ENCODE measurements at places on chromosomes 5 and 9.

- DNase-seq: peak; percentile 62
Measured at GRCh38 chr5:176793343-176793699, 17.0 kb upstream of the UNC5A start.

GRCh38 chr5:136427426-136427825 is 62.1 kb upstream of the TRPC7 start:
- no peak for DNase-seq

DNA sequence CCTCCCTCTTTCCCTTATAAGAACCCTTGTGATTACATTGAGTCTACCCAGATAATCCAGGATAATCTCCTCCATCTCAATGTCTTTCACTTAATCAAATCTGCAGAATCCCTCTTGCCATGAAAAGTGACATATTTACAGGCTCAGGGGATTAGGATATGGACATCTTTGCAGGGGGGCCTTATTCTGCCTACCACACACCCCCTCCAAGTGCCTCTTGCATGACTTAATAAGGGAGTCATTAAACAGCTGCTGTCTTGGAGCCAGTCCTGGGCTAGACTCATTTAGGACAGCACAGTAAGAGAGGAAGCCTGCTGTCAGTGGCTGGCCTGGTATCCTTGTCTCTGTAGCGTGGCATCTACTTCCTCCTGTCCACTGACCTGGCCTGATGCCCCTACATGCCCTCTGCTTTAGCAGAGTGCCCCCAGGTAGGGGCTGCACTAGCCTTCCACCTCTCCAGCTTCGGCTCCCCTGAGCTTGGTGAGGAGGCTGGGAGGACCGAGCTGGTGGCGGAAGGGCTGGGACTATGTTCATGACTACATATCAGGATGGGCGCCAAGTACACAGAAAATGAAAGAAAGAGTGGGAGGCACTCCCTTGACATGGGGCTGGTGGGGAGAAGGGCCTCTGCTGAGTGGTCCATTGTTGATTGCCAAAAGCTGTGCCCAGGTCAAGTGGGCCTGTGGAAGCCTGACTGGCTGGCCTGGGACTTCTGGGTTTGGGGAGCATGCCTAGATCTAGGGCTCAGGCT is 17.2 kb downstream of the ENHO start:
- DNase-seq: no peak

DNA sequence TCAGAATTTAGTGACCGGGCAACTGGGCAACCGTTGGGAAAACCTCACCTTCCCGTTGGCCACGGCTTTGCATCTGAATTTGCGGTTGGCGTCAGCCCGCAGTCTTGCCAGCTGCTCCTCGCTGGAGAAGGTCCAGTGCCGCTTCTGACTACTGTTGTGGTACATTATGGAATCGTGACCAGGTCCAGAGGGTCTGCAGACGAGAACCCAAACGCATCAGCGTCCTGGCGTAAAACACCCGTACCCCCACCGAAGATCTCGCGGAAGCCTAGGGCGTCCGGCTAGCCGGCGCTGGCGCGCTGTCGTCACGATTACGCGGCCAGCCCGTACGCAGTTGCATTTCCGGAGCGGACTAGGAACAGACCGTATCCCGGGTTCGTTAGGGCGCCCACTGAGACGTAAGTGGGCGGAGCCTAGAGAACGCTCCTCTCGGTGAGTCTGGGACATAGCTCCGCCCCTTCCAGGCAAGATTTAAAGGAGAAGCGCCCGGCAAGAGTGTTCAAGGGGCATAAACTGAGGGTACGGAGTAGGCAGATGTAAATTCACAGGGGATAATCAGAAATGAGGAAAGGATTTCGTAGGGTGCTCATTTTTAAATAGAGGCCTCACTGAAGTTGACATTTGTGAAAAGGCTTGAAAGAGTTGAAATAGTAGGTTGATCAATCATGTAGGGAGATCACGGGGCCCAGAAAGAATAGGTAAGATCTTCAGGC is at the start of gene CCNH:
TSS of gene CCNH (minus strand) at position 301 of the 713 bp plus-strand sequence. CDS start at position 165, 136 bp downstream.
- peak; percentile 98 for DNase-seq

GRCh38 chr9:137606734-137607138 is 1.2 kb downstream of the ARRDC1 start:
- DNase-seq: no peak

DNA sequence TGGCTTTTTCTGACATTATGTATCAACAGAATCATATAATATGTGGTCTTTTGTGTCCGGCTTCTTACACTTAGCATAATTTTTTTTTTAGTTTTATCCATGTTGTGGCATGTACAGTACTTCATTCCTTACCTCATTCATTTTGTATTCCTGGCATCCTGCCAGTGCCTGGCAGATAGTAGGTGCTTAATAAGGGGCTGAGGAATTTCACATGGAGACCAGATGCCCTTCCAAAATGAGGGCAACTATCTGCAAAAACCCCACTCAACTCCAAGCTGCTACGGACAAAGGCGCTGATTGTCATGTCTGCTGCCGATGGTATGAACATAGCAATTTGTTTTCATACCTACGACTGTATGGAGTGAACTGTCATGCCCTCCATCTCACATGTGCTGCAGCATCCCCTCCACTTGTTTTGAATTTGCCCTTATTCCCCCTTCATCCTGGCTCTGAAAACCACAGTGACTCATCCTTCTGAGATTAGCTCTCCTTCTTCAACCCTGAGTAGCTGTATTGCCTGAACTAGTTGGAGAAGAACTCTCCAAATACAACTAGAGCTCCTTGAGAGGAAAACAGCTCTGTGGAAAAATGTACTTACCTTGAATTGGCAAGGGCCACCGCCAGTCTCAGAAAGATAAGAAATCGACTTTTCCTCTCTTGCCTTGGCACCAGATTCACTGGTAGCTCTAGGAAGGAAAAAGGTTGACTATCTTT is 41.3 kb upstream of the FOXE1 start:
- no peak for DNase-seq

DNA sequence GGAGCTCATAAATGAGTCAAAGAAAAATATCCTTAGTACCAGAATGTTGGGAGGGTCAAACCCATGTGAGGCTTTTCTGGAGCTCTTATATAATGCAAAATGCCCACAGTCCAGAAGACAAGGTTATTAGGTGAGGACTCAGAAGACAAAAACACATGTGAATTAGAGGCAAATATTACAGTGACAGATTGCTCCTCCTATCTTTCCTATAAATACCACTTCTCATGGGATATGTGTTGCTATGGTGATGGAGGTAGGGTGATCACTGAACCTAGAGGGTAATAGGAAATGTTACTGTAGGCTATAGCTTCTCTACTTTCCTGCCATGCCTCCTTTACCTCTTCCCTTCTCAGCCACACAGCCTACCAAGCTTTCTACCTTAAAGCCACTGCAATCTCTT is 264.6 kb downstream of the SEC61B start:
- no peak for DNase-seq

DNA sequence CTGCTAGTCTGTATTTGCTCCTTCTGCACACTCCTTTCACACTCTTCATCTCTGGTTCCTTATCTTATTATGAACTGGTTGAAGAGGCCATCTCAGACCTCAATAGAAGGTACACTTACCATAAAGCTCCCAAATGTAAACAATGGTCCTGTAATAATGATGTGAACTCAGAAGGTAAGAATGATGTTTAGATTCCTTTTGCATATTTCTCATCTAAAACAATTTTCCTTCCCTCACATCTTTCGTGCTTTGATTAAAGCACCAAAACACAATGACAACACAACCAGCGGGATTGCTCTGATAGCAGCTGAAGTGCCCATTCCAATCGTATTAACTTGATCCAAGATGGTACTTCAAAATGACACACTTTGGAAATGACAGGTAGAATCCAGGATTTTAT is 34.3 kb downstream of the NFIB start:
- DNase-seq: no peak

GRCh38 chr5:89313804-89314588 is 431.0 kb upstream of the MEF2C start:
- DNase-seq: no peak

DNA sequence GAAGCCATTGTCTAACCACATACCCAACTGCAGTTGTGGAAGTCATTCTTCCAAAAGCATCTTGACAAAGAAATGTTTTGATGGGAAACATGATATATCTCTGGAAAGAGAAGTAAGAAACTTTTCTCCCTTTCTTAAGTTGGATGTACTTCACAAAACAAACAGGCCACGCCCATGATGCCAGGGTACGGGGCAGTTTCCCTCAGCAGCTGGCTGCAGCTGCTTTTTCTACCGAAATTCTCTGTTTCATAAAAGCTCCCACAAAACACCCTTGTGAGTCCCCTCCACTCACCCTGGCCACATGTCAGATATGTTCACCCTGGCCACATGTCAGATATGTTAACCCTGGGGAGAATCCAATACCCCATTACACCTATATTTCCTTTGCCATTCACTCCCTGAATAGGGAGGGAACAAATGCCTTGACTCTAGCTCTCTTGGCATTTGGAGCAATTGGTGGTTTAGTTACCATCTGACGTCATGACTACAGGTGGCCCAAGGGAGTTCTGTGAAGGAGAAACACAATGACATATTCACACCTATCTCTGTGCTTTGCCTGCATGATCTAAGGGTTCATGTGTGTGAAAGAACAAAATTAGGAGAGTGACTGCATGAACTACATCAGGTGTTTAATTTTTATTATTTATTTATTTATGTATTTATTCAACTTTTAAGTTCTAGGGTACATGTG is 103.0 kb downstream of the AOPEP start:
- no peak for DNase-seq

- no peak for DNase-seq
Measured at GRCh38 chr5:76820526-76820890, 1.7 kb downstream of the F2RL1 start.

DNA sequence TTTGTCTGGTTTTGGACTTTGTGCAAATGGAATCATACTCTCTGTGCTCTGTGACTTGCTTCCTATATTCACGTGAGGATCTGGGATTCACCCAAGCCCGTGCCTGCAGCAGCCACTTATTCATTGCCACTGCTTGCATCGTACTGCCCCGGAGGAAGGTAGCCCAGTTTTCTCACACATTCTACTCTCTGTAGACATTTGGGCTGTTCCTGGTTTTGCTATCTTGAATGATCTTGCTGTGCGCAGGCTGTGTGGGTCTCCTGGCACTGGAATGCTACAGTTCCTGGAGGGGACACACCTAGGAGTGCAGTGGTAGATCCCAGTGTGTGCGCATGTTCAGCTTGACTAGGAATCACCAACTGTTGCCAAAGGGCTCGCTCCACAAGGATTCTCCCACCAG is 99.2 kb upstream of the BOD1 start:
- DNase-seq: peak; percentile 19

DNA sequence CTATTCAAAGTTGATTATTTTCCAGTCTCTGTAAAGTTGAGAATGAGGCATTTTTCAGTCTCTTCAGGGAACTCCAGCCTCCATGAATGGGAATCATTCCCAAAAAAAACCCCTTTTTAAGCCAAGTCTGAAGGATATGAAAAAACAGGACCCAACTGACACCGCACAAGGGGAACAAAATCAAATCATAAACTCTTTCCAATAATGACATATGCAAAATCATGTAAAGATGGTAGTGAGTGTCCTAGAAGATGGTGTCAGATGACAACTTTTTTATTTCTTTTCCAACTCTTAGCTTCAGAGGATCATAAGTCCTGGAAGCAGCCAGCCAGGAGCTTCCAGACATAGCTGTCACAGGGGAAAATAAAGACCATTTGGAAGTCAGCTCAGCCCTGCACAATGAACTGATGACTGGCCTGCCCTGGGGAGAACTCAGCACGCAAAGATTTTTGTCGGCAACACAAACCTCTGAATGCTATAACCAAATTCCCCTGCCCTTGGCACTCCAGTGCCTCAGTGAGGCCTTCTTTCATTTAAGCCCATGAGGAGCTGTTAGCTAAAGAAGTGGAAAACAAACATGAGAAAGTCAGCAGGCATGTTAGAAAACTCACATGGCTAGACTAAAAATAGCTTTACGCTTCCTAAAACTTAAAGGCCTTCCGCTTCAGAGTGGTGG is 85.4 kb downstream of the SLC1A3 start:
- DNase-seq: no peak

DNA sequence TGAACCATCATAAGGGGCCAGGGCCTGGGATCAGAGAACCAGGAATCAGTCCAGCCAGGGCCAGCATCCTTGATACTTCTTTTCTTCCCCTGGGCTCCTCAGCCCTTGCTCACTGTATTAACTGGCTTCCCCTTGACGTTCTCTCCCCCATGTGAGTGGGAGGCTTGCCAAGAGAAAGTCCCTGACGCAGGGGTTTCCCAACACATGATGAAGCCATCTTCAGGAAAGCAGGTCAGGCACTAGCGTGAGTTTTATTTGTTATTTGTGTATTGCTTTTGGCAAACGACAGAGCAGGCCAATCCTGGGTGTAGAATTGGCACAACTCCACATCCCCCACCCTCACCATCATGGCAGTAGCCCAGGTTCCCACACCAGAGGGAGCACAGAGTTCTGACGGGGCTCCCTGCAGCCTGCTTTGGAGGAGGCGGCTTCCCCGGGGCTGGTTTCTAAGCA is 165.5 kb upstream of the NFIL3 start:
- DNase-seq: no peak

GRCh38 chr5:122871661-122872060 is 26.2 kb downstream of the SNX24 start:
- DNase-seq: no peak

DNA sequence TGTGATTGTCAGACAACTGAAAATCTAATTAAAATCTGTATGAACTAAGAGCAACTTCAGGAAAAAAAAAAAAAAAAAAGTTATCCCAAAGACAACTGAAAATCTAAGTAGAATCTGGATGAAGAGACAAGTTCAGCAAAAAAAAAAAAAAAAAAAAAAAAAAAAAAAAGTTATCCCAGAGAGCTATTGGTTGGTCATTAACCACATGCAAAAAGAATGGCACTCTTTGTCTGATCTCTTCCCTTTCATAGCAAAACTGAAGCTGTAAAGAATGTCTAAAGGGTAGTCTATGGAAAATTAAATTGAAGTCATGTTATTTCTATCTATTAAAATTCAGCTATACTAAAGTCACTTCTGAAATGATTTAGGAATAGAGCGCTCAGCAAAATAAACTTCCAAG is 32.9 kb downstream of the STRBP start:
- DNase-seq: no peak

DNA sequence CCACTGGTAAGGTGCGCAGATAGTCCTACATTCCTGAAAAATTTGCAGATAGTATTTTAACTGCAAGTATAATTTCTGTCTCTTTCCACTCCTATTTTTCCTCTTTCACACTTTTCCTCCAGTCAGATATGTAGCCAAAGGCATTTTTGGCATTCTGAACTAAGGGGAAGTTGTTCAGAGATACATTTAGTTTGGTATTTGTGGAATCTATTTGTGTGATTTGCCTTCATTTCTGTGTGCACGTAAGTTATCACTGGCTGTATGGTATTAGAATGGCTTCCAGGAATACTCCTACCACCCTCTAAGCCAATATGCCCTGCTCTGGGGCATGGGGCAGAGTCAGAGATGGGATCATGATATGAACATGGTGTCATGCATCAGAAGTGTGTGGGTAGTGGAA is 45.8 kb upstream of the GRAMD2B start:
- no peak for DNase-seq

- DNase-seq: no peak
Measured at GRCh38 chr5:108639366-108639765, 108.3 kb upstream of the FER start.

- DNase-seq: no peak
Measured at GRCh38 chr5:40474250-40474649, 205.5 kb upstream of the PTGER4 start.

DNA sequence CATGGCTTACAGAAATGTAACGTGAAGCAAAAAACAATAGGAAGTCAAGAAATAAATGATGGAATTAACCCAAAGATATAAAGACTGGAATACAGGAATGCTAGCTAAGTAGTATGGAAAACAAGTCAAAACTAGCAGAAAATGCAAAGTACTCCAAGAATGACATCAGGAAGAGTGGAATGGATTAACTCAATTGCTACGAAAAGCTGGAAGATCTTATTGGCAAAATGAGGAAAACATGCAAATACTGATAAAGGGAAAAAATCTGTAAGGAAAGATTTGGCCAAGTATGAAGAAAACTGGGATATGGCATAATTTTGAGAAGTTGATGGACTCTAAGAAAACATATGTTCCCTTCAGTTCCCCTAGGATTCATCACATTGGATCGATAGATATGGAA is 324.5 kb upstream of the ZNF608 start:
- DNase-seq: no peak

Data from T47D (cell line).